ENCODE measurements at places on chromosomes 3 and 15.

DNA sequence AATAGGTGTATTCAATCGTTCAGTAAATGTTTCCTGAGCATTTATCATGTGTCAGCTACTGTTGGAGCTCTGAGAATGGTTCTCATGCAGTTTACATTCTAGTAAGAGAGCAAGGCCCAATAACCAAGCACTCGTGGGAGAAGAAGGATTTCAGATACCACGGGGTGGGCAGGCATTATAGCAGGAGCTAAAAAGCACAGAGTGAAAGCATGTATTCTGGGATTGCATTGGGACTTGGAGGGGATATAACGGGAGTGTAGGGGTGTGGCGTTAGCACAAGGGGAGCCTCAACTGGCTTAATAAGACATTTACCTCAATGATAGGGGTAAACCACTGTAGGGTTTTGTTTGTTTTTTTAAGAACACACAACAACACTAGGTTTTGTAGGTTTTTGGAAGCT lies 1.6 kb upstream of the SIAH2 start:
- DNase-seq: no peak

GRCh38 chr3:71543371-71544016 lies 40.0 kb downstream of the FOXP1 start:
- no peak for DNase-seq

- no peak for DNase-seq
Observed at GRCh38 chr3:56197991-56198390, 270.3 kb downstream of the ERC2 start.

DNA sequence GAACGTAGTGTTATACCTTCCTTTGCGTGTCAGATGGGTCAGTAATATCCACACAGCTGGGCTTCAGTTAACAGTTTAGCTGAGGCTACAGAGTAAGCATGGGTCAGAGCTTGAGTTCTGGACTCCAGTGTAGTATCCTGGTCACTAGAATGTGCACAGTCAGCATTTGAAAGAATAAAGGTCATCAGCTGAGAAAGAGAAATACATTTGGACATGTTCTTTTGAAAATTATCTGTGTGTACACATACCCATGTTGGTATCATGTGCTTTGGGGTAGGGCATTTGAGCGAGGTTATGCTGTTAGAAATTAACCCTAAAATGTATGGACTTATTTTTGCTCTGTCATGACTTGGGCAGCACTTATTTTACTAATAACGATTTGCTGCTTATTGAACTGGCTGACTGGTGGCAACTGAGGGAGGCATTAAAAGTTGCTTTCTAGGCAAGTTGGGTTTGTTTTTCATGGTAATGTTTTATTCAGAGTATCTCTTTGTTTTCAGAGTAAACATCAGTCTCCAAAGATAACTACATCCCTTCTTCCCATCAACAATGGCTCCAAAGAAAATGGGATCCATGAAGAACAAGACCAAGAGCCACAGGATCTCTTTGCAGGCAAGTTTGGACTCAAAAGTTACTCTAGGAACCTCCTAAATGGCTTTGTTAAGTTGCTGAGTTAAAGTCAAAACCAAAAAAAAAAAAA lies 16.4 kb downstream of the SNX1 start:
- DNase-seq: no peak

DNA sequence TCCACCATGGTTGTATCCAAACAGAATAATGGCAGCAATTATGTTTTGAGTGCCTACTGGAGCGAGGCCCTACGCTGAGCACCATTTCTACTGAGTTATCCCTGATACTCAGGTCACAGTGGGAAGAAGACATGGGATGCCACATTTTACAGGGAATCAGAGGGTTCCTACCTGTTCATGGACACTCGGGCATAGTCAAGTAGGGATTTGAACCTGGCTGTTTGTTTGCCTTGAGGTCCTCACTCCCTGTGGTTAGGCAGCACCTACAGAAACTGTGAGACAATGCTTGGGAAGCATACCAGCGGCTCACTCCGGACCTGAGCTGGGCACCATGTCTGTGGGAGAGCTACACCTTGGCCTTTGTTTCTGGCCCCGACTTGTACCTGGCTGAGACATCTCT lies 390.4 kb downstream of the LRTM1 start:
- DNase-seq: no peak

GRCh38 chr3:131907796-131908195 lies 127.0 kb downstream of the CPNE4 start:
- no peak for DNase-seq

DNA sequence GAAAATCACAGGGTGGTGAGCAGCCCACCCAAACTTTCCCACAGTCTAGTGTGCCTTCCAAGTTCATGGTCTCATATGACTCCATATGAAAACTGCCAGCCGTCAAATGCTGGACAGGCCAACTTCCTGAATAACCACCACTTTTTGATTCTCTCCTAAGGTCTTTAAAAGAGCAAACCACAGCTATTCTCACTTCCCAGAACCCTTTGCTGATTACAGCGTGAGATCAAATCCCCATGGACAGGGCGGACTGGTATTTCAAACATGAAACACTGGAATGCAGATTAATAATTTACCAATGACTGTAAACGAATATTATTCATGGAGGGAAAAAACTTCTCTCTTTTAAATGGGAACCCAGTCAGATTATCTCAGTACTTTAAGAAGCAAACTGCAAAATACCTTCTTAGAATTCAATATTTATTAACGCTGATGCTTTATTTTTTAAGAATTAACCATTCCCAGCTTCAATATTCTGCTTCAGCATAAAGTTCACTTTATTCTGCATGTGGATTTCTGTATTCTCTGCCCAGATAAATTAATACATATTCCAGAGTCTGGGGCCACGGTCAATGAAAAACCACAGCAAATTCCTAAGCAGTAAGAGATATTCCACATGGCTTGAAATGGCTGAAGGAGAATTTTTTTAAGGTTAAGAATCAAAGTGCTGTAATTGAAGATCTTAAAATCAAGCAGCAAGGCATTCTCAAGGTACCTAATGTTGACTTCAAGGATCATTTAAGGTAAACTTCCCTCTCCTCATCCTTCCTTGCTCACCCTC lies 42.9 kb downstream of the MYO1E start:
- DNase-seq: no peak

GRCh38 chr3:26515351-26515750 lies 107.2 kb upstream of the LRRC3B start:
- peak; percentile 31 for DNase-seq

Data from left renal cortex interstitium (tissue), 4 donors.